ENCODE measurements at places on chromosomes 16 and 17. TPM values are rescaled to one million over a fixed set of nuclear protein-coding genes. Genes with fewer than 3 reads are reported as not detected.

The RUNDC3A gene
- not detected for total RNA-seq

The TOM1L1 gene
- total RNA-seq = 5.8 TPM

The RND2 gene
- total RNA-seq = under 0.01 TPM

The NDUFAF8 gene
- 41.3 TPM for total RNA-seq

The MYL11 gene
- total RNA-seq = not detected

The PRSS21 gene
- total RNA-seq = not detected

The KRTAP4-5 gene
- total RNA-seq = not detected

The ZNF423 gene
- total RNA-seq = 1.3 TPM

The ZNF319 gene
- total RNA-seq = 1.7 TPM

The GALR2 gene
- total RNA-seq = not detected

The CD68 gene
- total RNA-seq = 1.1 TPM

The SLC39A11 gene
- total RNA-seq = 18.5 TPM

The ADAP2 gene
- 0.15 TPM for total RNA-seq

The SLFN12 gene
- 86.5 TPM for total RNA-seq

The CCL7 gene
- 1.3 TPM for total RNA-seq

The MT1E gene
- total RNA-seq = 18.5 TPM

The ABCC12 gene
- total RNA-seq = not detected

The GAST gene
- not detected for total RNA-seq

The SDR42E1 gene
- total RNA-seq = 0.46 TPM

The OR1F1 gene
- not detected for total RNA-seq

The C16orf96 gene
- total RNA-seq = not detected

The OR3A3 gene
- not detected for total RNA-seq

The HIC1 gene
- 16.9 TPM for total RNA-seq

The HOXB1 gene
- total RNA-seq = not detected

The KIF2B gene
- not detected for total RNA-seq

The PLEKHM1 gene
- 13.3 TPM for total RNA-seq

The SLC52A1 gene
- under 0.01 TPM for total RNA-seq

The GPR179 gene
- total RNA-seq = not detected

The SPNS1 gene
- 22.8 TPM for total RNA-seq

The NPIPA3 gene
- 2.1 TPM for total RNA-seq

The ZNF75A gene
- total RNA-seq = 15.3 TPM

The ABCC3 gene
- total RNA-seq = 1.6 TPM

The MVD gene
- 79.2 TPM for total RNA-seq

The CORO1A gene
- total RNA-seq = 4.2 TPM

The MAF gene
- 0.61 TPM for total RNA-seq

The KRTAP4-3 gene
- total RNA-seq = not detected

The CTRB2 gene
- total RNA-seq = not detected

All from epithelial cell of umbilical artery (primary cell).